Activated CD4-positive, CD25-positive, alpha-beta regulatory T cell treated with anti-CD3 and anti-CD28 coated beads, Interleukin-2, amount 50 U/mL, for 16 hours (primary cell): ENCODE measurements at places on chromosomes 2 and 18.

DNA sequence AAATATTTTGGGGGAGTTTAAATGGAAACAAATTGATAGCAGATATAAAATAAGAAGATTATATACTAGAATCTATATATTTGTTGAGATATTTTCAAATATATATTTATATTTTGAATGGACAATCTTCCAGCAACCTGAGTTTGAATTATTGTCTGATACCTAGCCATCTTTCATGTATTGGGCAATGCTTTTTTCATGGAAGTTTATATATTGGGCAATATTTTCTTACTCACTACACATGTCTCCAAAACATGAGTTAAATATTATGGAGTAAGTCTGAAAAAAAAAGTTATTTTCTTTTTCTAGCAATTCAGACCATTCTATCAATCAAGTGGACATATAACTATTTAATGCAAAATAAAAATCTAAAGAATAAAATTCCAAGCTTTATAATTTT is 295.2 kb downstream of the NYAP2 start:
- no peak for DNase-seq

GRCh38 chr2:75729861-75730260 is 19.1 kb upstream of the GCFC2 start:
- DNase-seq, result no peak

- no peak for DNase-seq
Observed at GRCh38 chr2:185179743-185180142, 558.9 kb upstream of the FSIP2 start.

DNA sequence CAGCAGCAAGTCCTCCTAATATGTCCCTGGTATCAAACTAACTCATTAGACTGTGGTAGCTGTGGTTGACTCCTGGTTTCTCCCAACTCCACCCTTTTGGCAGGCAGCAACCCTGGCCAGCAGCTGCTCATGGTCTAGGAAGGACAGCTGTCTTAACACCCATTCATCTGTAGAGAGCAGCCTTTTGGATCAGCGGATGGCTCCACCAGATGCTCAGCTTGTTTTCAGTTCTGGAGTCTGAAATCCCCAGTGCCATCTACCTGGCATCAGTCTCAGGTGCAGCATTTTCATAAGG is 100.5 kb downstream of the SPOPL start:
- DNase-seq, result no peak

GRCh38 chr2:79200762-79201161 is 41.2 kb upstream of the REG3A start:
- DNase-seq, result no peak

DNA sequence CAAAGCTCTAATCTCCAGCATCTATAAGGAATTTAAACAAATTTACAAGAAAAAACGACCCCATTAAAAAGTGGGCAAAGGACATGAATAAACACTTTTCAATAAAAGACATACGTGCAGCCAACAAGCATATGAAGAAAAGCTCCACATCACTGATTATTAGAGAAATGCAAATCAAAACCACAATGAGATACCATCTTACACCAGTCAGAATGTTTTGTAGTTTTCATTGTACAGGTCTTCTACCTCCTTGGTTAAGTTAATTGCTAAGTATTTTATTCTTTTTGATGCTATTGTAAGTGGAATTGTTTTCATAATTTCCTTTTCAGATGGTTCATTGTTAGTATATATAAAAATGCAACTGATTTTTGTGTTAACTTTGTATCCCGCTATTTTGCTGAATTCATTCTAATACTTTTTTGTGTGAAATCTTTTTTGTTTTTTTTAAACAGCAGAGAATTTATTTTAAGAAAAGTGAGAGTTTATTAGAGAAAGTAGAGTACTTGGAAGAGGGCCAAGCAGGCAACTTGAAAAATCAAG is 40.7 kb downstream of the SLC39A10 start:
- no peak for DNase-seq
